ENCODE measurements at places on chromosomes 7 and 10.
A peak's percentile ranks its signal among the peaks of the same experiment; 100 is the strongest.

DNA sequence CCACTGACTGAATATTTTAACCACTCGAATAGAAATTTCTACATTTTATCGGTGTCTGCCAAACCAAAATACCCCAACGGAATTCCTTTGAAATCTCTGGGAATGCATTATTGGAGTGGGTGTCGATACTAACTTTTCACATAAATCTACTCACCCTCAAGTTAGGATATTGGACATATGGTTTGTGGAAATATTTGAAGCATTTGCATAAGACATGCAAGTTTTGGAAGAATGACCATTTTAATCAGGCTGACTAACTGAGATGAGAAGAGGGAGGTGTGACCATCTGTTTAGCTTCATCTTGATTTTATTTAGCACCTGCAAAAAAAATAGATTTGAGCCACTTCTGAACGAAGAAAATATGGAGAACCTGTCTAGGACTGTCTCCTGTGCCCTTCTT, 61.2 kb downstream of the KLF6 start:
- H3K4me3 ChIP-seq, result no peak overlapping the region
- no peak overlapping the region for H3K27ac ChIP-seq
- DNase-seq, result no peak
- H3K4me1 ChIP-seq, result no peaks in the 10 kb centered on the region
- H3K36me3 ChIP-seq, result no peaks in the 10 kb centered on the region
- H3K27me3 ChIP-seq, result no peaks in the 10 kb centered on the region

DNA sequence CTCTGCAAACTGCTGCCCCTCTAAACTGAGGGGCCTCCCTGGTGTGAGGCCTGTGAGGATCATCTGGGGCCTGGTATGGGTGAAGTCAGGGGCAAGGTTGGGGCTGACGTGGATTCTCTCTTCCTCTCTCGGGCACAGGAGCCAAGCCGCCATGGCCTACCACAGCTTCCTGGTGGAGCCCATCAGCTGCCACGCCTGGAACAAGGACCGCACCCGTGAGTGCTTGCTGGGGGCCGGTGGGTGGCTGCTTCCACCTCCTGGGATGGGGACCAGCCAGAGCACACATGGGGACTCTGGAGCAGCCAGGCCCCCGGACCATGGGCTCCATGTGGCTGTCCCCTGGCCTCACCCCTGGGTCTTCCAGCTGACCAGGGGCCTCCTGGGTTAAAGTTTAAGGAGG, 11.0 kb downstream of the ARPC1B start:
- peaks cover 18% of the 10 kb centered on the region for H3K4me1 ChIP-seq
- DNase-seq, result no peak
- H3K4me3 ChIP-seq, result no peak overlapping the region
- H3K36me3 ChIP-seq, result peaks cover 15% of the 10 kb centered on the region
- no peak overlapping the region for H3K27ac ChIP-seq

DNA sequence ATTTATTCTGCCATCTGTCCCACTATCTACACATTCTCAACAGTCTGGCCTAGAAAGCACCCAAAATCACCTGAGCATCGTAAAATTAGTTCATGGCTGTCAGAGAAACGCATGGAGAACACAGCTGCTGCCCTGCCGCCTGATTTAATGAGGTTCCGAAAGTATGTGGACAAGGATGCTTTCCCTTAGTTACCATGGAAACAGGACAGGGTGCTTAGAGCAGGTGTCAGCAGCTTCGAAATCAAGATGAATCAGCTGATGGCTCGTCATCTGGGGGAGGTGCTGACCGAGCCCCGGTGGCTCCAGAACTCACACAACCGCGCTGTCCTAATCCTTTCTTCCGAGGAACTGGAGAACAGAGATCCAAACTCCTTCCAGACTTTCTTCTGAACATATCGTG, 151.5 kb downstream of the TEX36 start:
- no peaks in the 10 kb centered on the region for H3K36me3 ChIP-seq
- DNase-seq, result no peak
- H3K4me1 ChIP-seq, result no peaks in the 10 kb centered on the region
- no peak overlapping the region for H3K4me3 ChIP-seq

DNA sequence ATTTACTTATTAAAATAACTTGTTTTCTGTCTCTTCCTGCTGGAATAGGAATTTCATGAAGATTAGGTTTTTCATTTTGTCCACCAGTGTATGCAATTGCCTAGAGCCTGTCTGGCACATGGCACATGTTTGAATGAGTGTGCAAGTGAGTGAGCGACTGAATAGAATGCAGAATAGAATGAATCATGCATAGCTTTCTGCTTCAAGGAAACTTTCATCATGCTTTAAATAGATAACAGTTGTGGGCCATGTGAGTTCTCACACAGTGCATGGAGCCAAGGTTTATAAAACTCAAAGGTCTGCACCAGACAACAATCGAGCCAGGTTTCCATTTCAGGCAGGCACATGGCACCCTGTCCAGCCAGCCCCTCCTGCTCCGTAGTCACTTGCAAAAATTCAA, 74.2 kb upstream of the HECW1 start:
- H3K27me3 ChIP-seq, result no peaks in the 10 kb centered on the region
- no peak for DNase-seq
- no peaks in the 10 kb centered on the region for H3K36me3 ChIP-seq

GRCh38 chr10:30812018-30812851, 182.7 kb upstream of the LYZL2 start:
- DNase-seq, result no peak
- H3K27ac ChIP-seq, result peak overlapping the region; percentile 73
- no peaks in the 10 kb centered on the region for H3K36me3 ChIP-seq
- no peak overlapping the region for H3K4me3 ChIP-seq

DNA sequence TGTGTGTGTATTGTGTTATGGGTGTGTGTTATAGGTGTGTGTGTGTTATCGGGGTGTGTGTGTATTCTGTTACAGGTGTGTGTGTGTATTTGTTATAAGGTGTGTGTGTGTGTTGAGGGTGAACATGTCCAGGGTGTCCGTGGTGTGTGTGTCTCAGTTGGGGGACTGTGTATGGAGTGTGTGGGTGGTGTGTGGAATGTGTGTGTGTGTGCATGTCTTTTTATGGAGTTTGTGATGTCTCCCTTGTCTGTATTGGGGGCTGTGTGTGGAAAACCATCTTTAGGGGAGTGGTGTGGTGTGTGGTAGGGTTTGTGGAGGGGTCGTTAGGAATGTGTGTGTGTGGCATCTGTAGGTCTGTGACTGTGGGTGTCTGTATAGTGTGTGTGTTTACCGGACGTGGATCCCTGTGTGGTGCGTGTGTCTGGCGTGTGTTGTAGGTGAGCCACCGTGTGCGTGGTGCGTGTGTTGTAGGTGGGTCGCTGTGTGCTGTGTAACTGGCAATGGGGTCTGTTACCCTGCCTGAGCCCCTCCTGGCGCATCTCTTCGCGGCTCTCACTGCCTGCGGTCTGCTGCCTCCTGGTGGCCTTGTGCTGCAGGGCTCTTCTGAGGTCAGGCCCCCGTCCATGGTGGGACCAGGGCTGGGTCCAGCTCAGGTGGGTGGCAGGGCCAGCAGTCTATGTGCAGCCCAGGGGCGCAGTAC, 61.7 kb downstream of the PALD1 start:
- no peaks in the 10 kb centered on the region for H3K27me3 ChIP-seq
- no peaks in the 10 kb centered on the region for H3K36me3 ChIP-seq
- no peaks in the 10 kb centered on the region for H3K4me1 ChIP-seq
- no peak overlapping the region for H3K4me3 ChIP-seq

- DNase-seq, result no peak
- no peaks in the 10 kb centered on the region for H3K27me3 ChIP-seq
Observed at GRCh38 chr7:22571766-22572165, 71.8 kb upstream of the STEAP1B start.

GRCh38 chr7:151895631-151896031, 18.7 kb upstream of the PRKAG2 start:
- H3K36me3 ChIP-seq, result no peaks in the 10 kb centered on the region
- DNase-seq, result peak; percentile 37
- H3K4me1 ChIP-seq, result no peaks in the 10 kb centered on the region
- no peaks in the 10 kb centered on the region for H3K27me3 ChIP-seq
- H3K27ac ChIP-seq, result no peak overlapping the region

DNA sequence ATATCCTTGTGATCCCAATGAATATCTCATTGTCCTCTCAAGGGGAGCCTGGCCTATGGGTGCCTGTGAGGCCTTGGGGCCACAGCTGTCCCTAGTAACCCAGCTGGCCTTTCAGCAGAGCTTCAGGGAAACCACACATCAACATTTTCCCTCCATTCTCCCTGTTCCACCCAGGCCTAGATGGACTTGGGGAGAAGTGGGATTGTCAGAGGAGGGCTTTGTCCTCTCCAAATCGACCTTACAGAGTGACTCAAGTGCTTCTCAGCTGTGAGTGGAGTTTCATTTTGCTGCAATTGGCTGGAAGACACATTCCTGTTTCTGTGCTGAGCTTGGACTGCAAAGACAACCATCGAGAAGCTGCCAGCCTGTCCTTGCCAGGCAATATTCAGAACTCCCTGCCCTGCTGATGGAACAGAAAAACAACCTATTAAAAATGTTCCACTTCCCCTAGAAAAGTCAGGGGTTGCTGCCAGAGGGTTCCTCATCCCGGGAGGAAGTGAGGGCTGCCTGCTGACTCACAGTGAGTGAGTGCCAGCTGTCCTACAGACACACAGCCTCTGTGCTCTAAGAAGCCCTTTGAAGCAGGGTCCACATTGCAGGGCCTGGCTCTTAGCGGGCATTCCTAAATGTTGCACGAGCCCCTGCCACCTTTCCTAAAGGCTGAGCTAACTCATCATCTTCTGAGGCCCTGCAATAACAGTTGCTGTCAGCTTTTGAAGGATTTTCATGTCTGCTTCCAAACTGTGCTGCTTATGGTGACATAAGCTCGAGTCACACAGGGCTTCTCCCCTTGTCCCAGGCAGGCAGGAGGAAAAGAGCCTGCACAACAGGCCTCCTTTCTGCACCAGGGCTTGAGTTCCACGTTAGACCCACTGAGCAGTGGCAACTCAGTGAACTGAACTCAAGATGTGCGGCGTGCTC, 20.5 kb downstream of the STRA8 start:
- no peaks in the 10 kb centered on the region for H3K4me1 ChIP-seq
- H3K27me3 ChIP-seq, result no peaks in the 10 kb centered on the region
- DNase-seq, result peak; percentile 69

DNA sequence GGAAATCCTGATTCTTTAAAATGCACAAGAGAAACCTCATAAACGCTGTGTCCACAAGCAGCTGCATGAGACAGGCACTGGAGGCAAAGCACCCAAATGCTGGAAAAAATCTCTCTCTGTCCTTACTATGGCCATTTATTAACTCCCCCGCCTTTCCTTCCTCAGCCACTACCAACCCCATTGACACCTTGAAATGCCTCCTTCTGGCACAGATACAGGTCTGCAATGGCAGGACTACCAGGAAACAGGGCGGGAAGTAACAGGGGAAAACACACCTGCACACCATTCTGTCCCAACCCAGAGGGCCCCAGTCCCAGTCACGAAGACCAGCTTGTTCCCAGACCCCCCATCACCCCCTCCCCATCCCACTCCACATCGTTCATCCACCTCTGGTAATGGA, 224.3 kb downstream of the PARD3 start:
- DNase-seq, result no peak
- H3K27ac ChIP-seq, result no peak overlapping the region
- H3K27me3 ChIP-seq, result no peaks in the 10 kb centered on the region
- H3K4me3 ChIP-seq, result no peak overlapping the region
- no peaks in the 10 kb centered on the region for H3K4me1 ChIP-seq

DNA sequence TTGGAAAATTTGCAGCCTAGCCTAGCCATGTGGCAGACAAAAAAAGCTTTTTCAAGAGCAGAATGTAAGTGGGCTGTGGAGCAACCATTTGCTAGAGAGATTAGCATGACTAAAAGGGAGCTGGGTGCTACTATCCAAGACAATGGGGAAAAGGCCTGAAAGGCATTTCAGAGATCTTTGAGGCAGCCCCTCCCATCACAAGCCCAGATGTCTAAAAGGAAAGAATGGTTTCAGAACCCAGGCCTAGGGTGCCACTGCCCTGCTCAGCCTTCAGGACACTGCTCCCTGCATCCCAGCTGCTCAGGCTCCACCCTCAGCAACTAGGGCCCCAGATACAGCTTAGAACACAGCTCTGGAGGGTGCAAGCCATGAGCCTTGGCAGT, 24.7 kb downstream of the PNLIPRP3 start:
- no peak overlapping the region for H3K27ac ChIP-seq
- H3K36me3 ChIP-seq, result no peaks in the 10 kb centered on the region
- no peaks in the 10 kb centered on the region for H3K27me3 ChIP-seq
- no peaks in the 10 kb centered on the region for H3K4me1 ChIP-seq
- no peak for DNase-seq
- H3K4me3 ChIP-seq, result no peak overlapping the region

- H3K27me3 ChIP-seq, result peaks cover 28% of the 10 kb centered on the region
- no peaks in the 10 kb centered on the region for H3K36me3 ChIP-seq
- H3K4me3 ChIP-seq, result peak overlapping the region; percentile 56
Observed at GRCh38 chr10:128125416-128125943, 743 bp downstream of the MKI67 start.

GRCh38 chr10:50882540-50882983, 2.9 kb downstream of the A1CF start:
- H3K27me3 ChIP-seq, result no peaks in the 10 kb centered on the region
- no peak overlapping the region for H3K4me3 ChIP-seq
- H3K27ac ChIP-seq, result peak overlapping the region; percentile 79
- DNase-seq, result no peak
- no peaks in the 10 kb centered on the region for H3K36me3 ChIP-seq

DNA sequence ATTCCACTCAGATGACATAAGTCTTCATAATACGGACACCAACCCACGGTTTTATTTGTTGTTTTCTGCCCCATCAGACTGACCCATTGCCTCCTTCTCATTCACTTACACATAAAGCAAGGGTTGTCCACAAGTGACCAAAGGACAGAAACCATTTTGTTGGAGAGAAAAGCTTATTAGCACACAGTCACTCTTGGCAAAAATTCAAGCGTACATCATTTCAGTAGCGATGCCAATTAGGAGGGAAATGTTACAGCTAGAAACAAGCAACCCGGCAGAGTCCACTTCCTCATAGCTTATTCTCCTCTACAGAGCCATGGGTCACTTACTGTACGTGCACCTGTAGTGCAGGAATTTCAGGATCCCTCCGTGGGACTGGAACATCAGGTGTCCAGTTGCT, 23.0 kb downstream of the ABLIM1 start:
- H3K27me3 ChIP-seq, result no peaks in the 10 kb centered on the region
- H3K4me3 ChIP-seq, result no peak overlapping the region
- H3K4me1 ChIP-seq, result no peaks in the 10 kb centered on the region
- peak overlapping the region; percentile 22 for H3K27ac ChIP-seq
- H3K36me3 ChIP-seq, result no peaks in the 10 kb centered on the region

GRCh38 chr7:2968176-2968575, 75.5 kb downstream of the CARD11 start:
- no peak for DNase-seq
- H3K36me3 ChIP-seq, result no peaks in the 10 kb centered on the region
- H3K27me3 ChIP-seq, result no peaks in the 10 kb centered on the region
- no peaks in the 10 kb centered on the region for H3K4me1 ChIP-seq
- no peak overlapping the region for H3K27ac ChIP-seq

DNA sequence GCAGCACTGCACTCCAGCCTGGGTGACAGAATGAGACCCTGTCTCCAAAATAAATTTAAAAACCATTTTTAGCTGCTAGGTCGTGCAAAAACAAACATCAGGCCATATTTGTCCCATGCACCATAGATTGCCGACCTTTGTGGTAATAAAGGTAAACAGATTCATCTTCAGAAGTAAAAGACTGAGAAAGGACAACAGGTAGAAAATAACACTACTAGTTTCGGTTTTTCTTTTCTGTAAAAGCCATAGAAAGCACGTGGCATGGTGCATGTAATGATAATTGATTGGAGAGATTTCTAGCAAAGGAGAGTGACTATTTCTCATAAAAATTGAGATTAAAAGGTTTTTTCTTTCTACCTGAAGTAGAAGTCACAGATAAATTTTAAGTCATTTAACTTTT, 93.9 kb downstream of the DNAH11 start:
- no peaks in the 10 kb centered on the region for H3K4me1 ChIP-seq
- no peak overlapping the region for H3K4me3 ChIP-seq
- no peak overlapping the region for H3K27ac ChIP-seq
- H3K36me3 ChIP-seq, result no peaks in the 10 kb centered on the region
- H3K27me3 ChIP-seq, result no peaks in the 10 kb centered on the region
